Suppressor macrophage treated with lipopolysaccharide for 4 hours (primary cell): ENCODE measurements at places on chromosomes 7 and 10.

- DNase-seq = peak; percentile 15
These were observed 43.1 kb upstream of the DDC start for GRCh38 chr7:50608196-50608906.

DNA sequence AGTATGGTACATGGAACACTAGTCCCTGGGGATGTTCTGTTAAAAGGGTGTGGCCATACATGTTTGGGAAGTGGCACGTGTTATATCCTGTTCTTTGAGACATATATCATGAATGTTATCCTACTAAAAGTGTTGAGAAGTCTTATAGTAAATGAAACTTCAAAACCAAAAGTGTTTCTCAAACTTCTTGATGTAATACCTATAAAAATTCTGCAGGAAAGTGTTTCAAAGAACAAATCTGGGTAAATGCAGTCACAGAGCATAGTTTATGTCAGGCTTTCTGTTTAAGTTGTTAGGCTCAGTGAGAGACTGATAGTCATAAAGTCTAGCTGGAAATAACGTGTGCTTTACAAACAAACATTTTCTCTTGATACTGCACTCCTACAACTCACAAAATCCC is 273.7 kb downstream of the KIF20B start:
- DNase-seq = no peak

DNA sequence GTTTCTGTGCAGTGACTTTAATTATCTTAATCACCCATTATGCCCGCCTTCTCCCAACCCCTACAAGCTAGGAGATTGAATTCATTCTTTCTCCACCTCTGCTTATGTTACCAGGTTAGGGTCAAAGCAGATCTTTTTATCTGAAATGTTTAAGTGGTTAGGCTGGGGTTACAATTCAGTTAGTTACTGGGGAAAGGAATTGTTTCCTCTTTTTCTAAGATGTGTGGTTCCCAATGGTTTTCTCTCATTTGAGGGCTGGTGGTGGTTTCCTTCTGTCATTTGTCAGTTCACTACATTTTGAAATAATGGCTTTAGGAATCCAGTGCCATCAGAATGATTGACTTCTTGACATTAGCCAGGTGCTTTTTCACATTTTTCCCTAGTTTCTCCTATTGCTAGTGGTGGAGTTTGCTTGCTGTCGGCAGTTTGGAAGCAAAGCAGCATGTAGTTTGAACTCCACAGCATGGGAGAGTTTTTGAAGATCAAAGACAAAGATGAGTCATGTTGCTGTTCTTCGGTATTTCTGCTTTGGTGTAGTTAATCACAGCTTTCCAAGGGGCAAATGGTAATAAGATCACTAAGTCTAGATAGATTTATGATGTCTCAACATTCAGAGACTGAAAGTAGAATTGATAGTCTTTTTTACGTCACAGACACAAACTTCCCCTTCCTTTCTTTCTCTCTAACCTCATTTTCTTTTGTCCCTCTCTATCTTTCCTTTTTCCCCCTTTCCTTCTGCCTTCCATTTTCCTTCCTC is 168.2 kb downstream of the SND1 start:
- peak; percentile 72 for DNase-seq

GRCh38 chr7:20598459-20599309 is 16.8 kb upstream of the ABCB5 start:
- DNase-seq = peak; percentile 82

DNA sequence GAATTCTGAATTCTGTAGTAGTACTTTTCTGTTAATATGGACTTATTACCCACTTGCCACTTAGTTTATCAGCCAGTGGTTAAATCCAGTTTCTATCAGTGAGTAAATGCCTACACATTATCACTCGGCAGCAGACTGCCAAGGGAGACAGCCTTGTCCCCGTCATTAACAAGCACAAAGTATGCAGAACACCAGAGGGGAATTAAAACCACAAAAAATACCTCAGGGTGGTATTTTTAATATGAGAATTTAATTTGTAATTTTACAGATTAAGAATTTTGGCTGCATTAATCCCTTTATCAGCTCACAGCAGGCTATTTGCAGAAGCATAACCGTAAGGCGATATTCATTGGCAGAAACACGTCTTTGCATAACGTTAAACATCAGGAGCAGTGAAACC is 150.0 kb upstream of the FZD1 start:
- no peak for DNase-seq
